ENCODE measurements at places on chromosomes 3 and 15.

- DNase-seq, result no peak
Observed at GRCh38 chr15:43294091-43294706, 27.5 kb upstream of the TGM5 start.

GRCh38 chr3:197749315-197749600 lies 425 bp upstream of the FYTTD1 start:
- peak; percentile 65 for DNase-seq

- no peak for DNase-seq
Observed at GRCh38 chr15:52200831-52201365, 9.7 kb upstream of the GNB5 start.

- DNase-seq, result no peak
Observed at GRCh38 chr3:177197727-177198460, 612 bp upstream of the TBL1XR1 start.

DNA sequence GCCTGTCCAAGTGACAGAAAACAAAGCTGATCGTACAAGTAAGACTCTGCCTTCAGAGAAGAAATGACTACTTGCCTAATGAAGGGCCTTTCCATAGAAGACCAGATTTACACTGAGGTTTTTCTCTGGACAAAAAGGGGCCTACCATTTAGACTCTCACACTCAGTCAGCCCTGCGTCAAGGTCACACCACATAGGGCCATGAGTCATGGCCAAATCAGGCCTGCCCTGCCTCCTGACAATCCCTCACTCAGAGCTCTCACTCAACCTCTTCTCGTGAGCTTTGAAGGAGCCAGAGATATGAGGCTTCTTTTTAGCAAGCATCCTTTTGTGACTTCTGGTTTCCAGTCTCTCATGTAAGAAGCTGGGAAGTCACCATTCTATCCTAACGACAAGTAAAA lies 68.1 kb upstream of the NMNAT3 start:
- DNase-seq, result peak; percentile 82

DNA sequence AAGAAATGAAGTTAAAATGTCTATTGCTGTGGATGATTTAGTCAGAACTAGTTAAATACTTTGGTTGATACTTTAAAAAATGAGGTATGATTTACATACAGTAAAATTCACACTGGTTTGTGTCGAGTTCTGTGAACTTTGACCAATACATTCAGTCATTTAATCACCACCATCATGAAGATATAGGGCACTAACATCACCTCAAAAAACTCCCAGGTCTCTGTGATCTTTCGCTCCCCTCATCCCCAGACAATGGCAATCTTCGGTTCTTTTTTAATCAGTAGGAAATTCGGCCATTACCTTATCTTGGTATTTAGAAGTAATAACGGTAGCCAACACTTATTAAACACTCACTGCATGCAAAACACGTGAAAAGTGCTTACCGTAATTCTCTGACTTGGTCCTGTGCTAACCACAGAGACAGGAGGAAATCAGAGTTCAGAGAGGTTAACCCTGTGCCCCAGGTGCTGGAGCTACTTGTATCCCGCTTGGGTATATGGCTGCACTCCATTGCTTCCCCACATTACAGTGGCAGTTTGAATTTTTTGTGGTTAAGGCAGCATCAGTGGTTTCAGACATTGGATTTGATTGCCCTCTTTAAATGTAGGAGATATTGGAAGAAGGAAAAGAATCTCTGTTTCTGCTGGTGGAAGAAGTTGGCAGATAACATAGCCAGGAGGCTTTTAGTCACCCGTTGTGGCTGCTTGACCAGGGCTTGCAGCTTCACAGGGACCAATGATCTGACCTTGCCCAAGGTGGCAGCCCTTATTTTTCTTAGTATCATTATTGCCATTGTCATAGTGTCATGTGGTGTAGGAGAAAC lies 4.2 kb downstream of the PLCL2 start:
- no peak for DNase-seq

DNA sequence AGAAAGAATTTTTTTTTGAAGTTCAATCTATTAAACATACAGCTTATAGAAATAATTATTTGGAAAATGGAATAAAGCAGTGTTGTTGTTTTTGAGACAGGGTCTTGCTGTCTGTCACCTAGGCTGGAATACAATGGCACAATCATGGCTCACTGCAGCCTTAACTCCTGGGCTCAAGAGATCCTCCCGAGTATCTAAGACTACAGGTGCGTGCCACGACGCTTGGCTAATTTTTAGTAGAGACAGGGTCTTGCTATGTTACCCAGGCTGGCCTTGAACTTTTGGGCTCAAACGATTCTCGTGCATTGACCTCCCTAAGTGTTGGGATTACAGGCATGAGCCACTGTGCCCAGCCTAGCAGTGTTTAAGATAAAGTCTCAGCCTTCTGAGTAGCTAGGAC lies 8.8 kb downstream of the BNIP2 start:
- no peak for DNase-seq

GRCh38 chr3:5133239-5134018 lies 11.3 kb downstream of the ARL8B start:
- no peak for DNase-seq

GRCh38 chr15:42073418-42073817 lies 20.9 kb downstream of the PLA2G4D start:
- DNase-seq, result no peak

DNA sequence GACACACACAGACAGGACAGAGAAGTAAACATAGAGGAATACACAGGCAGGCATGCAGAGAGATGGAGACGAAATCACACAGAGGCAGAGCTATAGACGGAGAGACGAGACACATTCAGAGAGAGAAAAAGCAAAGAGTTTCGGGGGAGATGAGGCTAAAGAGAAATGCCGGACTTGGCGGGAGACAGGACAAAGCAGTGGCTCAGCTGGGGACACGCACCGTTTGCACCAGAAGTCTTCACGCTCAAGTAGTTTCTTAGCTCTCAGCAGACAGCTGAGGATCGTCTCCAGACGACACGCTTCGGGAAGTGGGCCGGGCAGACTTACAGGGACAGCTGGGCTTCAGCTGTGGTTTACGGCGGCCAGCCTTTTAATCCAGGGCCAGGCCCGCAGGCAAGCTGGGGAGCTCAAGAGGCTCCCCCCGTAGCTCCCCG lies 56.2 kb upstream of the DLG1 start:
- no peak for DNase-seq

- DNase-seq, result peak; percentile 23
Observed at GRCh38 chr3:38404286-38404685, 49.4 kb upstream of the ACVR2B start.

GRCh38 chr3:54347933-54348332 lies 225.6 kb downstream of the CACNA2D3 start:
- no peak for DNase-seq

DNA sequence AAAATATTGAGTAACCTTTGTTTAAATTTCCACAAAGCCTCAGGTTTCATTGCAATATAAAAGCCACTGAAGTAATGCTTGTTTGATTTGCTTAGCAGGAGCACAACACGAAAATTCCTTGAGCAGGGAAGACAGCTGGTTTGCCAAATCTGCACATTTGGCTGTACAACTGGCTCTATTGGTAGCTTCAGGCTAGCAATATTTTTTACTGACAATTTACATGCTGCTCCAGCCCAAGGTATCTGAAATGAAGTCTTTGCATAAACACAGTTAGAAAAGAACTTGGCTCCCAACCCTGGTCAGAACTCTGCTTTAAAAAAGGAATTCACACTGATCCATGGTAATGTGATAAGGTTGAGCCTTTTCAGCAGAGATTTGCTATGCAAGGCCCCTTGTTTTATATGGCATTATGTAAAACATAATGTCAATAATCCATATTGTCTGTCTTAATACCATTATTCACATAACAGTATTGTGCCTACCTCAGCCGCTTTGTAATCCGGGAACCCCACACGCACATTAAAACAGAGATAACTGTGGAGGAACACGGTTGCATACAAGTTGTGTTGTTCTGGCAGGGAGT lies 55.7 kb upstream of the CHL1 start:
- no peak for DNase-seq

- no peak for DNase-seq
Observed at GRCh38 chr3:97958396-97958795, 13.8 kb downstream of the RIOX2 start.

DNA sequence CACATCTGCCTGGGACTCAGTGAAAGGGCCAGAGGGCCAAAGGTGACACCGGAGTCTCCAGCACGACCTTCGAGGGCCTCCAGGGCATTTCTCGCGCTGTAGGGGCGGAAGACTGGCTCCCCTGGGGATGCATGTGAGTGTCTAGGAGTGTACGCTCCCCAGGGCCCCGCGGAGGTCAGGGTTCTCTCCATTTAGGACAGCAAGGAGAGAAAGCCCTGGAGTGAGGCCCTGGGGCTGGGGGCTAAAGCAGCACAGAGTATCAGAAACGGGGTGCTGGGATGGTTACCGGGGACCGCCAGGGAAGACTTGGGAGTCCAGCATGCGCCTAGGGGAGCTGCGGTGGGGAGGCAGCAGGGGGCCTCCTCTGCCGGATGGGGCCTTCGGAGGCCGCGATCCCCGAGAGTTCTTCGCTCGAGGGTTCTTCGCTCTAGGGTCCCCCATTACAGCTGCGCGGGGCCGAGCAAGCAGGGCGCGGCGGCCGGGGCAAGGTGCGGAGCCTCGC lies 595 bp upstream of the APBA2 start:
- no peak for DNase-seq

DNA sequence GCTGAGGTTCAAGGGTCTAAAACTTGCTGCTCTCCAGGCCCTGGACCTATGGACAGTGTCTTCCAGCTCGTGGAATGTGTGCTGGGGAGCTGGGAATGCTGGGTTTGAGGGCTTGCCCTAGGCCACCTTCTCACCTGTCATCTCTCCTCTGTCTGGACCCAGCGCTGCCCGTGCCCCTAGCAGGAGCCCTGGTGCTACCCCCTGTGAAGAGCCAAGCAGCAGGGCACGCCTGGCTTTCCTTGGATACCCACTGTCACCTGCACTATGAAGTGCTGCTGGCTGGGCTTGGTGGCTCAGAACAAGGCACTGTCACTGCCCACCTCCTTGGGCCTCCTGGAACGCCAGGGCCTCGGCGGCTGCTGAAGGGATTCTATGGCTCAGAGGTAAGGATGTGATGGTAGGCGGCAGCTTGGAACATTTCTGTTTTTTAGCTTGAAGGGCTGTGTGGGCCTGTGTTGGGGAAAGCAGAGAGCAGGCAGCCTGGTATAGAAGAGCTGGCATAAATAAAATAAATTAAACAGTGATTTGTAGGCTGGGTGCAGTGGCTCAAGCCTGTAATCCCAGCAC lies 5.1 kb downstream of the CHRD start:
- DNase-seq, result no peak

DNA sequence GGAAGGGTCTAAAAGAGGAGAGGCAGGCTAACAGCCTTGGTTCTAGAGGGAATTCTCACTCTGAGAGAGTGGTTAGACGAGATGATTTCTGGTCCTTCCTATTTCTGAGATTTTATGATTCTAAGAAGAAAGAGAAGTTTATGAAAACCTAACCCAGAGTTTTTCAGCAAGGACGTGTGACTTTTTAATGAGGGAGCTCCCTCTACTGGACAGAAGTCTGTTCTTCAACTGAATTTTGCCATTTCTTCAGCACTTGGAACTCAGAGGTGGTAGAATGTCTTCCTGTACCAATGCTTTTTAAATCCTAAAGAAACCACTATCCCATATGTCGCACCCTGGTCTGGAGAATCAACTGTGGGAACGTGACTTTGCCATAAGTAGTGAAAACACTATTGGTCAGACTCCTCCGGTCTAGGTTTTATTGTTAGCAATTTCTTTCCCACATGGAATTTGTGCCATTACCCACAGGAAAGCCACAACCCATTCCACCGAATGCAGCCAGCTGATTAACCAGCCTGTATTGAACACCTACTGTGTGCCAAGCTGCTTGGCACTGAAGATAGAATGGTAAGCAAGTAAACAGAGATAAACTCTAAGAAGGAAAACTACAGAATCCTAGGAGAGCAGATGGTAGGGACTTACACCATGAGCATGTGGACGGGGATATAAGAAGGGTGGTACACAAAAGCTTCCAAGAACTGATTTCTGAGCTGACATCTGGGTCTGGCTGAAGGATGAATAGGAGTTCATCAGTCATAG lies 199.5 kb upstream of the LMCD1 start:
- DNase-seq, result peak; percentile 75

- DNase-seq, result no peak
Observed at GRCh38 chr3:104149154-104149553, 1217.6 kb upstream of the ALCAM start.

GRCh38 chr3:115922681-115923347 lies 299.5 kb downstream of the GAP43 start:
- peak; percentile 70 for DNase-seq

GRCh38 chr3:153090973-153091372 lies 71.1 kb upstream of the RAP2B start:
- peak; percentile 16 for DNase-seq

GRCh38 chr3:123054109-123054778 lies 12.6 kb upstream of the PDIA5 start:
- DNase-seq, result no peak

GRCh38 chr15:100602823-100603393 lies 519 bp downstream of the ASB7 start:
- DNase-seq, result peak; percentile 88

- no peak for DNase-seq
Observed at GRCh38 chr15:100125401-100126191, 216.2 kb downstream of the ADAMTS17 start.

- DNase-seq, result peak; percentile 12
Observed at GRCh38 chr3:13072239-13072599, 1.0 kb downstream of the IQSEC1 start.

DNA sequence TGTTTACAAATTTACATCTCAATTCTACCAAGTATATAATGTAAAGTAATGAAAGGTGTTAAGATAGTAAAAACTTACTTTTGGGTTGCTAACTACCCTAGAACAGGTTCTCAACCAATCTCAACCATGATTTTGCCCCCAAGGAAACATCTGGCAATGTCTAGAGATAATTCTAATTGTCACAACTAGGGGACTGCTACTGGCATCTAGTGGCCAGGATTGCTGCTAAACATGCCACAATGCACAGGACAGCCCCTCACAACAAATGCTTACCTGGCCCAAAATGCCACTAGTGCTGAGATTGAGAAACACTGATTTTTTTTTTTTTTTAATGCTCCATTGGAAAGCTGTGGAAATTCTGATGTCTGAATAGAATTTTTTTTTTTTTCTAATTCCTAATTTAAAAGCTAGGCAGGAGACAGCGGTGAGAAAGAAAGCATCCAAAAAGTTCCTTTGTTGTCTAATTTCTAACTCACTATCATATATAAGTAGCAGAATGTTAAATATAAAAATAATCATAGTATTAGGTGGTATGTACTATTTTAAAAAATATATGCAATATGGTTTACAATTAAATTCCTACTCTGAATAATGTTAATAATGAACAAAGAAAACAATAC lies 81.5 kb downstream of the TJP1 start:
- DNase-seq, result peak; percentile 42

DNA sequence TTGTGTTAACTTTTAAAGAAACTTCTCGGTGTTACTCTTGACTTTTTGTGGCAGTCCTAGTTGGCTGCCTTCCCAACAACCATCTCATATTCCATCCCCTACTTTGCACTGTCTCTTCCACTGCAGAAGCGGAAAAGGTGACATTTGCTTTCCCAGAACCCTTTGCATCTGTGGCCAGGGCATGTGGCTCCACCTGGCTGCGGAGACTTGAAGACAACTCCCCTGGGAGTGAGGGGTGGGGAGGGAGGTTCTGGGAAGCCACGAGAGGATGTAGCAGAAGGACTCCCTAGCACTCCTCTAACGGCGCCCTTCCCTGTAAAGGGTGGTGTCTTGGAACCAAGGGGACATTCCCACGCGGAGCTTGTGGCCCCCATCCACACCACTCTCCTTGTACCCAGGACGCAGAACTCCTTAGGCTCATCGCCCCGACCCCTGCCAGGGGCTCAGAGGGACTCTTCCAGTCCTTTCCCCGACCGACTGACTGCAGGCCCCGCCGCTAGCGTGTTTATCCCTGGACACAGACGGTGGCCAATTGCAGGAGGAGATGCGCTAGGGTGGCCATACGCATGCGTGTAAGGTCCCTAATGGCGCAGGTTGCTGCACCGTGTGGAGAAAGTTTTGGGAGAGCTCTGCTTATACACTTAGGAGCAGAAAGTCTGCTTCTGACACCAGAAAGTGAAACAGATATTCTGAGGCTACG lies 33.2 kb upstream of the SECISBP2L start:
- peak; percentile 50 for DNase-seq

All from mesendoderm (in vitro differentiated cells).